ENCODE measurements at places on chromosomes 5 and 9.

- no peak for DNase-seq
Measured at GRCh38 chr9:69317894-69318293, 7.1 kb upstream of the ENTREP1 start.

GRCh38 chr5:154728939-154729588 is 26.1 kb upstream of the LARP1 start:
- DNase-seq = no peak

DNA sequence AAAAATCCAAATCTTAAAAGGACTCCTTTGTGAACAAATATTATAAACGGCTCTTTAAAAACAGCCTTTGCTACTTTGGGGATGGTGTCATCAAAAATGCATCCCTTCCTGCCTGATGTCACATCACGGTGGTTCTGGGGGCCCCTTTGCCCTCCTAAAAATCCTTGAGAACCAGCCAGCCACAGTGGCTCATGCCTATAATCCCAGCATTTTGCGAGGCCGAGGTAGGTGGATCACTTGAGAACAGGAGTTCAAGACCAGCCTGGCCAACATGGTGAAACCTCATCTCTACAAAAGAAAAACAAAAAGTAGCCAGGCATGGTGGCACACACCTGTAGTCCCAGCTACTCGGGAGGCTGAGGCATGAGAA is 43.9 kb downstream of the FNBP1 start:
- DNase-seq = no peak

DNA sequence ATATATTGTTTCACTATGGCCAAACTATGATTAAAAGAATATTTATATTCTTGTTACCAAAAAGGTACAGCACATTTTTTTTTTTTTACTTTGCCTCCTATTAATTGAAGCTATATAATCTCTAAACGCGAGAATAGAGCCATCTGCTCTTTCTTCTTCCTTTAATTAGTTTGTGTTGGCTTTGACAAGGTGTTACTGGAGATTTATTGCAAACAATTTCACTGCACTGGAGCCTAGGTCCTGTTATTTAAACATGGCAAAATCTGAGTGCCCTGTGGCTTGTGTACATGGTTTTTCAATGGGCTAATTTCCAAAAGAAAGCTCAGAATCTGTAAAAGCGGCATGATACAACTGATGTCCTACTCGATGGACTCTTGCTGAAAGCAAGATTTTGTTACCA is 40.8 kb upstream of the GABRG2 start:
- DNase-seq = no peak

- DNase-seq = no peak
Measured at GRCh38 chr9:13596383-13596970, 317.0 kb upstream of the MPDZ start.

DNA sequence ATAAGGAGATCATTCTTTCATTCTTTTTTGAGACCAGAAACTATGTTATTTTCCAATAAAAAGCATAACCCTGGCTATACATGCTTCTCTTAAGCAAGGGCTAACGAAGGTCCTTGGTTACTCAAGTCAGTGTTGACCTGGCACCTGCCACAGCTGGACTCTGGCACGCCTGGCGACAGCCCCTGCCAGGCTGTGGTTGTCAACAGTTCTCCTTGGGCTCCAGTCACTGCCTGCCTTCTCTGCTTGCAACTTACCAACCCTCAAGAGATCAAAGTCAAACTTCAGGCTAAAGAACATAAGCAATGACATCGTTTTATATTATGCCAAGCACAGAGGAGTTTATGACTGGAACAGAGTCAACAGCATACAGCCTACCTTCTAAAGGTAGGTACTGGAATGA is 61.4 kb upstream of the TBC1D9B start:
- DNase-seq = no peak

DNA sequence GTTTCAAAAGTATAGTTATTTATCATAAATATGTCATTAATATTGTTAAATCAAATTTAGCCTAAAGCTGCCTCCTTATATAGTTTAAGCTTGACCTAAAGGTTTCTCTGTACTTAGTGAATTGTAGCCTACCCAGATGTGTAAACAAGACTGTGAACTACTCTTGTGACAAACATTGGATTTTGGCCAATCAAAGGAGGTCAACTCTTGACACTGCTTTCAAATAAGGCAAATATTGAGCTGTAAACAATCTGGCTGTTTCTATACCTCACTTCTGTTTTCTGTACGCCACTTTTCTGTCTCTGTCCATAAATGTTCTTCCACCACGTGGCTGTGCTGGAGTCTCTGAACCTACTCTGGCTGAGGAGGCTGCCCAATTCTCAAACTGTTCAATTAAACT is 51.2 kb downstream of the FXN start:
- DNase-seq = no peak

DNA sequence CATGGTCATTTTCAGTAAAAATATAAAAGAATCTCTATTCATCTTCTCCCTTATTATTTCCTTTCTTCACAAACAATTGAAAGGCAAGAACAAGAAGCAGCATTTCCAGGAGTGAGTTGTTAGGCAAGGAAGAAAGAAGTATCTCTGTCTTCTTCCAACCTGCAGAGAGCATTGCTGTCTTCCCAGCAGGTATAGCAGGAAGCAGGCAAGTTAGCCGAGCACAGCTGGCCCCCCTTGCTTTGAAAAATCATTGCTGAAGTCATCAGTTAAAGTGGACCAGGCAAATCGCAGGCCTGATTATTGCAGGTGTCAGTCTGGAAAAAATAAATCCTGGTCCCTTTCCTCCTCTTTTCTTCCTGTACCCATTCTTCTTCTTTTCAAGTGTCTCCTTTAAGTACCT is 353.1 kb upstream of the BRINP1 start:
- DNase-seq = no peak

DNA sequence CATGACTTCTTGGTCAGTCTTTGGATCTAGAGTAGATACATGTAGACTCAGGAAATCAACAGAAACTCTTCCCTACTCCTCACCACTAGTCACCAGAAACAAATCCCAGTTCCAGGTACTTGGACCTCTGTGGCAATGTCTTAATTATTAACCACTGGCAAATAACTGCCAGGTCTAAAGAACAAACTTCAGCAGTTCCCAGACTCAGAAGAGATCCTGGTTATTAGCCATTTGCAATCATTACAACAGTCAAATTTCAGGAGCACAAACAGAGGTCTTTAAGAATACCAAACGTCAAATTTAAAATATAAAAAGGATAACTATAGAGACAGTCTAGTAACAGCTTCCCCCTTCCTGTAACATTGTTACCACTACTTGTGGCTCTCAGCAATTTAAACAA is 10.2 kb downstream of the DIAPH1 start:
- DNase-seq = no peak

DNA sequence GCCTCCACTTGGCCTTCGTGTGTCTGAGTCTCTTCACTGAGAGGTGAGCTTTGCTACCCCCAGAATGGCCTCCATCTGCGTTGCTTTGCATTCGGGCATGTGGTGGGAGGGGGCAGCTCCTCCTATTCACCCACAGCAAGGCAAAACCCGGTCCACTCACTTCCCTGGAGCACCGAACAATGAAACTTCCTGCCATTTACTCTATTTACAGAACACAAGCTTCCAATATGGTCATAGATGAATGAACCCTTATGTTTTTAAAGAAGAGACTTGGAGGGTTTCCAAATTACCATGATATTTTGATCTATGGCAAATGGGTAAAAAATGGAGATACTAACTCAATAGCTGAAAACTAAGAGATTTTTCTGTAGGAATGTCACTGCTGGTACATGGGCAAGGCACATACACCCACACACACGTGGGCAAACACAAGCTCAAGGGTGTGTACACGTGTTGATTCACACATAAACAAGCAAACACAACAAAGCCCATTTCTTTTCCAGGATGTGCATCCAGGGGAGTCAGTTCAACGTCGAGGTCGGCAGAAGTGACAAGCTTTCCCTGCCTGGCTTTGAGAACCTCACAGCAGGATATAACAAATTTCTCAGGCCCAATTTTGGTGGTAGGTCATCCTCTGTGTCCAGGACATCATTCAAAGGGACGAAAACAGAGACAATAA is 5.2 kb downstream of the GABRP start:
- no peak for DNase-seq

- no peak for DNase-seq
Measured at GRCh38 chr5:60195083-60195482, 301.6 kb upstream of the PDE4D start.

DNA sequence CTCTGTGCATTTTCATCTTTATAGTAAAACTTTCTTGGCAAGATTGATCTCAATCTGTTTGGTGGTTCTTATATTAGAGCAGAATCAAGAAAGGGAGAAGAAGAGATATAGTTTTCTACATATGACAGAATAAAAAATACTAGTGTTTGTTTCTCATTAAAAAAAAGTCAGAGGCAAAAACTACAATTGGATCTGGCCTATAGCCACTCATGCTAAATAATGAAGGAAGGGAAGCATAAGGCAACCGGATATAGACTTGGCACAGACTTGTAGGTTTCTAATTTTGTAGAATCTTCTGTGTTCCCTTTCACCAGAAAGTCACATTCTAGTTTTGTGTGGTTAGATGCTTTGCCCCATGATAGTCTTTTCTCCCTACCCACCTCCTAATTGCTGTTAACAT is 306.2 kb downstream of the PIK3R1 start:
- DNase-seq = no peak

DNA sequence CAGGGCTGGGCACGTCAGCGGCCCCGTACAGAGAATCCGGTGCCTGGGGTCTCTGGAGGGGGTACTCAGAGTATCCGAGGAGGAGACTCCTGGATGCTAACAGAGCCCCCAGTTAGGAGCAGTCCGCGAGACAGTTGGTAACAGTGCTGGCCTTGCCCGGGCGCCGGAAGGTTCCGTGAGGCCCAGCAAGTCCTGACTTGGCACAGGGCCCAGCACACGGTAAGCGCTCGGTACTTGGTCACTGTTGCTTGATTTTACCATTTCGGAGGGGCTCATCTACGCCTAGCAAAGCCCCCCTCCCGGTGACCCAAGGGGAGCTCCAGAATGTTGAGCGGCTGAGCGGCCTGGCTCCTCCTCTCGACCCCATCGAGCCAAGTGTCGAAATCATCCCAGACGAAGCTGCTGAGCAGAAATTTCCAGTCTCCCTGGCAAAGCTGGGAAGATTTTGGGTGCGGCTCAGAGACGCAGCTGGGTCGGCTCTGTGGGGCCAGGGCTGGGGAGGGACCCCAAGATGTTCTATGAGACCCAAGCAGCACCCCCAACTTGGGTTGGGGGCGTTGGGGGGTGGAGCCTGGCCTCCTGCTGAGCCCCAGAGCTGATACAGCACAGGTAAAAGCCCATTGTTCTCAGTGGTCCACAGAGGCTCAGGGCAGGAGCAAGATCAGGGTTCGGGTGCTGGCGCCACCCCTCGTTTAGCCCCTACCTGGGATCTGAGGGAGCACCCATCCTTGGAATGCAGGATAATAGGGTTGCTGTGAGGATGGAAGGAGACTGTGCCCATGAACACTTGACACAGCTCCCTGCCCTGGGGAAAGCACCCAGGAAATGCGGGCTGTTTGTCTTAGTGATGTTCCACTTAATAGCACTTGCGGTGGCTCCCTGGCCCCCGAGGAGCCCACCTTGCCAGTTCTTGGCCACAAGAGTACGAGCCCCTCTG is 137.2 kb downstream of the C9orf50 start:
- peak; percentile 95 for DNase-seq

DNA sequence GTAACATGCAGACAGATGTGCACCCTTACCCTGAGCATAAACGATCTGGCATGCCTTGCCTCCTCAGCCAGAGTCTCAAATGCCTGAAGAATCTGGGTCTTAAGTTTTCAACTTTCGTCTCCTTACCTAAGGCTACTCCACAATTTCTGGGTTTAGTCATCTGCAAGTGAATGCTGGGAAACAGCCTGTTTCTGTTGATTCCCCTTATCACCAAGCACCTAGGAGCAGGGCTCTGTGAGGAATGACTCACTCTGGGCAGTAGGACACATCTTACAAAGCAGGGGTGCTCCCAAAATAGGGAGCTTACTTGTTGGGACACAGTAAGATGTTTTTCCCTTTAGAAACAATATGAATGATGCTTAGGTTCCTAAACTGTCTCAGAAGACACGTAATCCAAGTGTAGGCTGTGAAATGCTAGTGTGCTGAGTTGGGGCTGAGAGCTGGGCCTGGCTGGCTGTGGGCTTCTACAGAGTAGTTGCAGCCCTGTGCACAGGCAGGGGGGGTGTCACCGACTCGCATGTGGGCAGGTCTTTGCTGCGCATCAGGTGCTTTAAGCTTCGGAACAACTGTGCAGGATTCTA is 58.0 kb downstream of the DAP start:
- DNase-seq = no peak

GRCh38 chr9:4585135-4585534 is 77.0 kb upstream of the PLPP6 start:
- no peak for DNase-seq

DNA sequence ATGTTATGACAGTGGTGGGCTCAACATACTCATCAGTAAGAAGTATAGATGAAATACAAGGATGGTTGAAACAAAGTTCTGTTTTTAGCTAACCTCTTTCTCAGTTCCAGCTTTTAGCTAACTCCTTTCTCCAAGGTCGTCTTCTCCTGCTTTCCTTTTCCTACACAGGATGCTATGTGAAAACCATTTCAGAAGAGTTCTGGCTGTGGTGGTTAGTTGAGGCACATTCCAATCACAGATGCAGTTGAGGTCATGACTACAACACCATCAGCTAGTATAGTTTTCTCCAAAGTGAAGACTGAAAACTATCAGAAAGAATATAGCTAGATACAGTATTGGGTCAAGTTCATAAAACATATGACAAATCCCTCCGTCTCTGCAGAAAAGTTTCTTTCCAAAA is 477.7 kb upstream of the C9orf72 start:
- DNase-seq = no peak

DNA sequence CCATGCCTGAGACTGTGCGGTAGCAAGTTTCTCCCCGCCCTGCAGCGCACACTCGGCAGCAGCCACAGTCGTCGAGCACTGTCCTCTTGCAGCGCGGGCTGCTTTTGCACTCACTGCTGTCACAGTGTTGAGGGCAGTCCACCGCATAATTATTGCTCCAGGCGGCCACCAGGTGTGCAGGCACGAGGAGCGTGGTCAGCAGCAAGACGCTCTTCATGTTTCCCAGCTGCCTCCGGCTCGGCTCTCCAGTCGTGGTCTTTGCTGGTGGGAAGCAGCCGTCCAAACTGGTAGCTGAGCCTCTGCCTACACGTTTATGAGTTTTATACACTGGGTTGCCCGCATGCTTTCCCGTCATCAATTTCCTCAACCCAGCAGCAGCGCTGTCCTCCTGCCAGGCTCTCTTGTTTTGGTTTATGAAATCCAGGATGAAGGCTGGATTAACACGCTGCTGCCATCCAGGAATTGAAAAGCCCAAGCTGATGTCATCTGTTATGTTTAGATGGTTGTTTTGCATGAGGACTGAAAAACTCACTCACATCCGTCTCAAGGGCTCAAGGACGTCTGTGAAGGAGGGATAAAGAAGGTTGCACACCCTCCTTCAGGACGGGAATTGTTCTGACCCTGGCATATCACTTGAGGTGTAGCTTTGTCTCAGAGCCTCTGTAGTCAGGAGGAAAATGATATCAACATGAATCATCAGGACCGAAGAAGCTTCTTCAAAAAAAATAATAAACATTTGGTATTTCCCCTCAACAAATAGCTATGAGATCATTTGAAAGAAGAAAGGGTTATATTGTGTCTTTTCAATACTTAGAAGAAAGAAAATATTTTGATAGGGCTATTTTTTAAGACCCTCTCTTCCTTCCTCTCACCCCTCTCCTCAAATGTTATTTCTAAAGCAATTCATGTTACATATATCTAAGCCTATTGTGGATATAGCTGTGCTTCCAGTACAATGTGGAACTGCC is at the start of gene ESM1:
ESM1 (minus strand) TSS at position 293 of the 968 bp plus-strand sequence; CDS start at position 217, 76 bp downstream.
- DNase-seq = peak; percentile 46

GRCh38 chr5:71934322-71934721 is 173.0 kb upstream of the MAP1B start:
- DNase-seq = no peak
